ENCODE measurements at places on chromosomes 3 and 15.

GRCh38 chr3:157460253-157460652 lies 23.6 kb downstream of the PTX3 start:
- no peak for DNase-seq

DNA sequence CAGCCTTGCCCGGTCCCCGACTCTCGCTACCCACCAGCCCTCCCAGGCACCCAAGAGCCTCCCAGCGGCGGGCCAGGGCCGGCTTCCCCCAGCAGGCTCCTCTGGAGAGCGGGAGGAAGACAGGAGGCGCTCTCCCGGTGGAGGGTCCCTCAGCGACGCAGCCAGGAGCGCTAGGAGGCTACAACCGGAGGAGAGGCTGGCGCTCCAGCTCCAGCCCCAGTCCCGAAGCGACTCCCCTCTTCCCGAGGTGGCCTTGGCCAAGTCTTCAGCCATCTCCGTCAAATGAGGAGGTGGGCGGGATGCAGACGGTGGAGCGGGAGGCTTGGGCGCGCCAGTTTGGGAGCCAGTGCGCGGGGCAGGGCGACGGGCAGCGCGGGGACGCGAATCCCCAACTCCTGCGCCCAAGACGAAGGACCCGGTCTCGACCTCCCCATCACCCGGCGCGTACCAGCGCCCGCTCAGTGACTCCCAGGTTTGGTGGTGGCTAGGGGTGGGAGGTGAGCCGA lies 722 bp downstream of the CHRNA3 start:
- no peak for DNase-seq

DNA sequence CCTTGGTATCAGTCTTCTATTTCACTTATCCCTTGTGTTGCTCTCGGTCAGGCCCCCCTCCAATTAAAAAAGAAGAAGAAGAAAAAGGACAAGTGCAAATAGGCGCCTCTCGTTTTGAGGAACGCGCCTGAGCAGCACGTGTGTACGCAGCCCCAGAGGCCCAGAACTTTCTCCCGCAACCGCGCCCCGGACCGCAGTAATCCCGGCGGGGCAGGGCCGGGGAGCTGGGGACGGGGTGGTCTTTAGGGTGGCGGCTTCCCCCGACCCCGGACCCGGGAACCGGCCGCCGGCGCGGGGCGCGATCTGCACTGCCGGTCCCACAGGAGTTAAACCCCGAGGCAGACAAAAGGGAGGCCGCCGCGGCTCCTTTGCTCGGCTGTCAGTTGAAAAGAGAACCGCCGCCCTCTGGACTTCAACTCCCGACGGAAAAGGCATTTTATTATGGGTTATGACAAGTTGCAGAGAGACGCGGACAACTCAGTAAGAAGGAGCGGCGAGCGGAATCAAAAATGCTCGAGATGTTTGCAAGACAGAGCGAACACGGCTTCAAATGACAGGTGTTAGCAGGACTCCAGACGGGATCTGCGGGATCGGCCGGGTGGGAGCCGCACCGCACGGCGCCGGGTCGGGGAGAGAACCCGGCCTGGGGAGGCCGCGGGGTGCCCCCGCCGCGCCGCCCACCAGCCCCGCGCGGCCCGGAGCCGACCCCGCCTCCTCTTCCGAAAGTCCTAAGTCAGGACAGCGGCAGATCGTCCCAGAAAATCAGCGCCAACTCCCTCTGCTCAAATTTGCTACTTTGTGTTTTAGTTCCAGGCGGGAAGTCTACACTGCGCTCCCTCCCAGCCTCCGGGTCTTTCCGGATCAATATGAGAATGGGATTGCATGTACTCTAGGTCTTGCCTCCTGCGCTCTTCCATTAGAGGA lies 79.0 kb downstream of the NR2F2 start:
- no peak for DNase-seq

- no peak for DNase-seq
These were observed 5.1 kb downstream of the ONECUT1 start for GRCh38 chr15:52784799-52785671.

GRCh38 chr15:41822957-41823356 lies 4.9 kb upstream of the JMJD7 start:
- no peak for DNase-seq

- DNase-seq: no peak
These were observed 26.6 kb downstream of the SEMA7A start for GRCh38 chr15:74406992-74407705.

- DNase-seq: peak; percentile 22
These were observed 238.0 kb downstream of the XXYLT1 start for GRCh38 chr3:195032955-195033354.

DNA sequence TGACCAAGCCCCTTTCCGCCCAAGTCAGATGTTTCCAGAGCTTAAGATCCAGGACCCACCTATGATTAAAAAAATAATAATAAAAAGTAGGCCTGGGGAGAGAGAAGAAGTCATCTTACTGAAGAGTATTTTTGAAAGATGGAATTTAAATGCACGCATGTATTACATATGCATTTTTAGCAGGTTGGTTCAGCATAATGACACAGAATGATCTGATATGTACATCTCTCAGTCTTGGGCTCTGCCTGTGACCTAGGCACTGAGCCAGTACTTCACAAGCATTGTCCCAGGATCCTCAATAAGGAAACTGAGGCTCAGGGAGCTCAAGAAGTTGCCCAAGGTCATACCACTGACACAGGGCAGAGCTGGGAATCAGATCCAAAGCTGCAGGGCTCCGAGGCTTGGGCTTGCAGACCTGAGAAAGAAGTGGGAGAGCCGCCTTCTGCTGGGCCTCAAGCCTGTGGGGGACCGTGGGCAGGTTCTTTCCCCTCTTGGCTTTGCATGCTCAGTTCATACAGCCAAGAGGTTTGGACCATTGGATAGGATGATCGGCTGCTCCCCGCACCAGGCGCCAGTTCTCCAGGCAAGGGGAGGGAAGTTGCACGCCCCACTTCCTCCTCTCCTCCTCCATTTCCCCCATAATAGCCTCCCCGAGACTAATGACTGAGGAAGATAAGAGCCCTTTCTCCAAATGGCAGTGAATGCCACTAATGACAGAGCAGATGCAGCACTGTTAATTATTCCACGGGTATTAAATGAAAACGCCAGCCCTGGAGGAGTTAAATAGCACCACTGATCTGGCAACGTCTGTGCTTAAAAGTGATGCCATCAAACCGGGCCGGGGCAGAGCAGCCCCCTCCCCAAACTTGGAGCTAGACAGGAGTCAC lies 6.9 kb downstream of the SLC6A1 start:
- no peak for DNase-seq

DNA sequence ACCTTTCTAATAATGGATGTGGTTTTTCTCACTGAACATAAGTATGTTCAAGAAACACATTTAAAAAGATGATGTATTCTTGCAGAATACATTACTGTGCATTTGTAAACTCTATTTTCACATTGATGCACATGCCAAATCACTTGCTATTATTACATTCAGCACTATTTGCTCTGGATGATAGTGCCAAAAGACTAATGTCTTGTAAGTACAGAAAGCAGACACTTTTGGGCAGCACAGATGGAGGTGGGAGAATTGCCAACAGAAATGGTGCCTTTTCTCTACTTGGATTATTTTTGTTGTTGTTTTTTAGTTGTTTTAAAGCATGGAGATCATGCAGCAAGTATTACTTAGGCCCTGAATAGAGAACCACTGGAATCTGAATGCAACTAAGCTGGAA lies 10.2 kb upstream of the FGF12 start:
- DNase-seq: no peak

DNA sequence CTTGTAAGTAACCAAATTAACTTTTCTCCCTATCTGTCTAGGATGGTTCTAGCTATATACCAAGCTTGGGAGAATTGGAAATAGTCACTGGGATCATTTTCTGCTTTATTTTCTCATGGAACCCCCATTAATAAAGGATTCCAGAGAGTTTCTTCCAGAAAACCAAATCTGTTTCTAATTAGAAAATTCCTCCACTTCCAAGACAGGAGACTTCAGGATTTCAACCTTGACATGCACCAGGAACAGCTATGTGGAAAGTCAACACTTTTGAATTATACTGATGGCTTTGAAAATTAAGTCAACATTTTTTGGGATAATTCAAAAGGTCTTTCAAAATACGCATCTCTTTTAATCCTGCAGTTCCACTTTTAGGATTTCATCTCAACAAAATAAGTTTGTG lies 138.3 kb downstream of the MEX3B start:
- DNase-seq: no peak

GRCh38 chr3:187677604-187678003 lies 7.4 kb upstream of the SST start:
- DNase-seq: no peak

DNA sequence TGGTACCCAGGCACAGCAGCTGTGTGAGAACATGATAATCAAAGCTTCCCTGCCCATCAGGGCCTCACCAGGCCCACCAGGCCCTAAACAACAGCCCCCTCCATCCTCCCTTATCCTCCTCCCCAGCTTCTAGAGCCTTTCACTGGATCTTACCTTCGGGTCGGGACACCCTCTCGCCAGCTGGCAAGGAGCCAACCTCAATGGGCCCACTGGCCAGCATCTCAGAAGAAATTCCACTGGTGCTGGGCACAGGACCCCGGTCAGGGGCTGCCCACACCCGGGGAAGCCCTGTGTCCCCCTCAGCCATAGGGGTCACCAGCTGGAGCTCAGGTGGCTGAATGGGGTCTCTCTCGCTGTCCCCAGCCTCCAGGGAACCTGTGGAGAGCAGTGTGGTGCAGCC lies 6.8 kb upstream of the QARS1 start:
- no peak for DNase-seq

GRCh38 chr15:33923446-33923845 lies 44.9 kb upstream of the CHRM5 start:
- DNase-seq: no peak

DNA sequence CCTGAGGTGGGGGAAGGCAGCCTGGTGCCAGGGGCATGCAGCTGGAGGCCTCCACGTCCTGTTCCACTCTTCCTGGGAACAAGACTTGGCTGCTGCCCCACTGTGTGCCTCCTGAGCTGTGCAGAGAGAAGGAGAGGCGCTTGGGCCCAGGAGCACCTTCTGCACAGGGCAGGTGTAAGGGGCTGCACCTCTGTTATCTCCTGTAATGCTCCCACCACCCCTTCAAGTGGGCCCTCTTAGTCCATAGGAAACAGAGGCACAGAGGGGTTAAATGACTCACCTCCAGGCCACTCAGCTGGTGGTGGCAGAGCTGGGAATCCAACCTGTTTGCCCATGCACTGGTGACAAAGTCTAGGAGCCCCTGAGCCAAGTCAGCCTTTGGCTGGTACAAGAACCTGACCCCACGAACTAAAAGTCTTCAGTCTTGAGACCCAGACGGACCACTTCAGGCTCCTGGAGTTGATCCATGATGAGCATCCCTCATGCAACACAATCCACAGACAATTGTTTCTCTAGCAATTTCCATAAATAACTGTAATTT lies 93.2 kb downstream of the IQSEC1 start:
- DNase-seq: no peak

DNA sequence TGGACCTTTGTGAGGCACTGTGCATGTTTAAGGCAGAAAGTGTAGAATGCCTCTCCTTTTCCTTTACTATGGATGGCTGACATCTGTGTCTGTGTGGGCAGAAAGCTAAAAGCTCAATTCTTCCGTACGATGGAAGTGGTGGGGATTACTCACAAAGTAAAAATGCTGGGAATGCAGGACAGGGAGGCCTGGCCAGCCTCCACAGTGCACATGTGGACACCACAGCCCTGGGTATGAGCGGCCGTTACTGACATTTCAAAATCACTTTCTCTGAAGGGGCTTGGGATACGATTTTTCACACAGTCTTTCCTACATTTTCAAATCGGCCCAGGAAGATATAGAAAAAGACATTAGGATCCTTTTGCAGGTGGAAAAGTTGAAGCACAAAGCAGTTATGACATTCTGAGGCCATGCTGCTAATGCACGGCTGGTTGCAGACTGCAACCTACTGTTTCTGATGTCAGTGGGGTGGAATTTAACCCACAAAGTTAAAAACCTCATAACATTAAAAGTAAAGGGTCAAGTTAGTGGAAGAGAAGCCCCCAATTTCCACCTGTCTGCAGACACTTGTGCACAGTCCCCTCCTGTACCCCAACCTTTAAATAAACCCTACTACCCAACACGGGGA lies 27.9 kb downstream of the EHD4 start:
- DNase-seq: no peak

DNA sequence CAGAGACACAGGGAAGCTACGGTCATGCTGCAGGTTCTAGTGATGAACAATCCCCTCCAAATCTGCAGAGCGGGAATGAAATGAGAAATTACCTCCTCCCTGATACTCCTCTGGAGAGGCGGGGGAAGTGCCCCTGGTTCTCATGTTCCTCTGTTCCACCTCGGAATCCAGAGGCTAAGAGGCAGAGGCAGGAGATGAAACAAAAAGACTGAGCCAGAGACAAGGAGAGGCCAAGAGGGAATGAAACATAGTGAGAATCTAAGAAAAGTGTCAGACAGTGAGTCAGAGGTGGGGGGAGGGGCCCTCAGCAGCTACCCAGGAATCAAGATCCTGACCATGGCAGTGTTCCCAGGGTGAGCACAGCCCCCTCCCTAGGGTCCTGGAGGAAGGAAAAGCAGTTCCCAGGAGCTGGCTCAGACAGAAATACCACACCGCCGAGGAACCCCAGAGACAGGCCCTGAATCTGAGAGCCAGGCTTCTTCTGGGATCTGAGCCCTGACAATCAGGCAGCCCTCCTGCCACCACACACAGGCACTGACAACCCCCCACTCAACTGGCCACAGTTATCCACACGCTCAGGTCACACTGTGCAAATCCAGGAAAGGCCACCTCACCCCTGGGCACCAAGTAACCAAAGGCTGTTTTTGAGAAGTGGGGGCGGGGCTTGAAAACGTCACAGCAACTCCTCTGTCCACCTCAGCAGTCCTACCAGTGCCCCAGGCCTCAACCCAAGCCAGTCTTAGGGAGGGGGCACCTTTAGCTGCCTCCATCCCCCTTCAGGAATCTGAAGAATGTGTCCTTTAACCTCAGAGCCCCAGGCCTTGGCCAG lies 2.4 kb downstream of the CSRNP1 start:
- peak; percentile 88 for DNase-seq

GRCh38 chr3:128933922-128934253 lies 54.5 kb downstream of the ACAD9 start:
- DNase-seq: no peak

DNA sequence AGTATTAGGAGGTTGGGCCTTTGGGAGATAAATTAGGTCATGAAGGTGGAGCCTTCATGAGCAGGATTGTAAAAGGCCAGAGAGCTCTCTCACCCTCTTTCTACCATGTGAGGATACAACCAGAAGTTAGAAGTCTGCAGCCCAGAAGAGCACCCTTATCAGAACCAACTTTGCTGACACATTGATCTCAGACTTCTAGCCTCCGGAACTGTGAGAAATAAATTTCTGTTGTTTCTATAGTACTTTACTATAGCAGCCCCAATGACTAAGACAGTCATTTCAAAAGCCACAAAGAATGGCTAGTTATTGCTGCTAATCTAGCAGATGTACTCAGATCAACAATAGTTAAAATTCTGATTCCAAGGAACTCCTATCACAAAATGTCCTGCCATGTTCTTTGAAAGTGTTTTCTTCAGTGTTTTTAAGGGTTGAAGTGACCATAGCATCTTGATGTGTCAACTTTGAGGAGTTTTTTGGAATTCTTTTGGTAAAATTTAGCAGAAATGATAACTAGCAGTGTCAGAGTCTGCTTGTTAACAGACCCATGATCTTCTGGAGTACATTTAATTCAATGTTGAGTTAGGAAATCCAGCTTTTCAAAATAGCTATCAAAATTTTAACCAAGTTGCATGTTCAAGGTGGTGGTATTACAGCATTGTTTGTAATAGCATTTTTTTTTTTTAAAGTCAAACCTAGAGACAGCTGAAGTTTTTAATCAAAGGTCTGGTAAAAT lies 10.3 kb downstream of the DZIP3 start:
- DNase-seq: no peak

- no peak for DNase-seq
These were observed at the start of gene GAP43 for GRCh38 chr3:115623044-115623868. GAP43 (plus strand) TSS chr3:115623510; CDS start chr3:115623690, 180 bp downstream.

GRCh38 chr3:191915712-191916111 lies 454.7 kb downstream of the PYDC2 start:
- no peak for DNase-seq

- peak; percentile 82 for DNase-seq
These were observed 114.0 kb downstream of the FNDC3B start for GRCh38 chr3:172153335-172153861.

All from breast epithelium (tissue), 4 donors.